ENCODE measurements at places on chromosomes 4 and X.

DNA sequence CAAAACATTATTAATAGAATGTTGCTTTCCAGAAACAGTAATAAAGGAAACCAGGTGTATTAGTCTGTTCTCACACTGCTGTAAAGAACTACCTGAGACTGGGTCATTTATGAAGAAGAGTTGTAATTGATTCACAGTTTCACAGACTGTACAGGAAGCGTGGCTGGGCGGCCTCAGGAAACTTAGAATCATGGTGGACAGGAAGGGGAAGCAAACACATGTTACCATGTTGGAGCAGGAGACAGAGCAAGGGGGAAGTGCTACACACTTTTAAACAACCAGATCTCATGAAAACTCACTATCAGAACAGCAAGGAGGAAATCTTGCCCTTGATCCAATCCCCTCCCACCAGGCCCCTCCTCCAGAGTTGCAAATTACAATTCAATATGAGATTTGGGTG lies 815.8 kb downstream of the TRIML1 start:
- DNase-seq, result no peak

GRCh38 chr4:184146951-184147350 lies 70.7 kb downstream of the ENPP6 start:
- no peak for DNase-seq

DNA sequence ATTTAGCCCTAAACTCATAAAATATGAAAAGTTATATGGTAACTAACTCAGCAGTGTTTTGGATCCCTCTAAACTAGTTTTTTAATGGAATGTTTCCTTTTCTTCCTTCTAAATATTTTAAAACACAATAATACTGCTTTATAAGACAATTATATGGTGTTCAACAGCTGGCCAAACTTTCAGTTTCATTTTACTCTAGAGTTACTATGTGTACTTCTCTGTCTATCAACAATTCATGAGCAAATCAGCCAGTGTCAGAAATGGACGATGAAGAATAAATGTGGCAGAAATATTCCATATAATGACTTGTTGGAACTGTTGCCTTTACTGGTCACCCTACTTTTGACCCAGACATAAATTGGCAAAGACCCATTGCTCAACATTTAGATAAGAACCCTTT lies 64.8 kb upstream of the CXXC4 start:
- no peak for DNase-seq

GRCh38 chr4:102871772-102872171 lies 3.0 kb downstream of the CISD2 start:
- DNase-seq, result no peak

- DNase-seq, result no peak
Measured at GRCh38 chr4:86961605-86962295, 26.9 kb downstream of the AFF1 start.

DNA sequence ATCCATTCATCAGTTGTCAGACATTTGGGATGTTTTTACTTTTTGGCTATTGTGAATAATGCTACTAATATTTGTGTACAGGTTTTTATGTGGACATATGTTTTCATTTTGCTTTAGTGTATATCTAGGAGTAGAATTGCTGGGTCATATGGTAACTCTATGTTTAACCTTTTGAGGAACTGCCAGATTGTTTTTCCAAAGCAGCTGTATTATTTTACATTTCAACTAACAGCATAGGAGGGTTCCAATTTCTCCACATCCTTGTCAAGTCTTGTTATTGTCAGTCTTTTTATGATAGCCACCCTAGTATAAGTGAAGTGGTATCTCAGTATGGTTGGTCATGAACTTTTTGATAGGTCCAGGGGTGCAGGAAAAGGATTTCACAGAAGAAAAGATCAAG lies 114.5 kb upstream of the FAM9C start:
- DNase-seq, result no peak

DNA sequence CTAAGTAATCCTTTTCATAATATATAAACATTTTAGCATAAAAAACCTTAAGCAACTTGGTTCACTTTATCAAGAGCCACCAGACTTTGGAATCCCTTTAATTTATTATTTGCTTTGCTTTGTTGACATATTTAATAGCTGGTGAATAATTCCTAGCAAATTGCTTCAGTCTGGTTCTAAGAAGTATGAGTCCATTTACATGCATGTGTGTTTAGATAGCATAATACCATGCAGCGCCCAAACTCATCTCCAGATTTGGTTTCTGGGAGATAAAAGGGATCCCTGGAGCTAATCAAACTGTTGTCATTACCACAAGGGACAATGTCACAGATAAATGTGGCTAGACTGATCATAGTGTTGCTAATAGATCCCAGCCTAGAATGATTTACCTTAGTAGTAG lies 111.8 kb downstream of the TMEM144 start:
- DNase-seq, result no peak

DNA sequence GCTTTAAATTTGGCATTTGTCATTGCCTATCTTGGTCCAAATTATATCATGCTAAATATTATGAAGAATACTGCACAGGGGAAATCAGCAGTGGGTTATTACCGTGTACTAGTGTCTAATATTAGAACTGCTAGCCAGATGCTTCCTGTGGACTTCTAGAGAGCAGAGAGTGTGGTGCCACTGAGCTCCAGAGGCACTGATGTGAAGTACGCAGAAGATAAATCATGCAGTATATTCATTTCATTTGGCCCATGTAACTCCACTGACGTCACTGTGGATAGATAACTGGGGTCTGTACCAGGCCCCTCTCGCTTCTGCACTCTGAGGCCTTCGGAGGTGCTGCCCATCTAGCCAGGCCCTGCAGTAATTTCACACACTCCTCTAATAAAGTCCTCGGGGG lies 80.0 kb downstream of the ALPK1 start:
- no peak for DNase-seq

- DNase-seq, result no peak
Measured at GRCh38 chr4:152810715-152811287, 31.0 kb downstream of the ARFIP1 start.

GRCh38 chrX:17185431-17185830 lies 189.6 kb upstream of the NHS start:
- DNase-seq, result no peak

GRCh38 chr4:150578745-150579501 lies 3.0 kb upstream of the MAB21L2 start:
- no peak for DNase-seq

GRCh38 chr4:141056473-141056872 lies 76.8 kb downstream of the RNF150 start:
- DNase-seq, result no peak

GRCh38 chr4:184790826-184791225 lies 34.9 kb downstream of the ACSL1 start:
- DNase-seq, result no peak

DNA sequence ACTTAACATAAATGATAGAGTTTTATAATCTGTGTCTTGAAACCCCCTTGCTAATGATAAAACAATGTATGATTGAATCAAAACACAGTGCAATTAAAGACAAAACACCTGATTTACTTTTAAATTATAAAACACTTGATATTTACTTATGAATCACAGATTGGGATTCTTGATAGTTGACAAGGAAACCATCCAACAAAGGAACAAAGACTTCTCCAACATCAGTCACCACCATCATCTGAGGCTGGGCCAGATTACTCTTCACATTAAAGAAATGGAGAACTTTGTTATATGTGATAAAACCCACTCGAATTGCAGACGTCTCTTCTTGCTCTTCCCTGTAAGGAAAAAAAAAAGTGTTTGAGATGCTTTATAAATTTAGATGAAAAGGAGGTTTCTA lies 67.4 kb downstream of the METTL14 start:
- no peak for DNase-seq

- DNase-seq, result no peak
Measured at GRCh38 chr4:185278716-185279115, 69.3 kb downstream of the SNX25 start.

- no peak for DNase-seq
Measured at GRCh38 chr4:94284889-94285288, 57.7 kb downstream of the HPGDS start.

DNA sequence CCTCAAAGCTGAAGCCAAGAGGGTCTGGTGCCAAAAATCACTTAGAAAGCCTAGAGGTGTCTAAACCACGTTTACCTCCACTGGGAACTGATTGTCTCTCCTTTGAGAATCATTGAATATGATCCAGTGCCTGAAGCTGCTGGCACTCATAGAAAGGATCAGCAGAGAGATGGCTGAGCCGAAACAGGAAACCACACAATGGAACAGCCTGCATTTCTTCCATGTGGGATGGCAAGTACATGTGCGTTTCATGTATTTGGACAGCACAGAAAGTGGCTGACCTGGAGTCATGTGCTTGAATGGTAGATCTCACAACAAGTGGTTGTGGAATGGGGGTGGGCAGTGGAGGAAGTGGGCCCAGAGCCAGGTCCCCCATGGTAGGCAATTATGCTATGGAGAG lies 533.7 kb downstream of the INPP4B start:
- no peak for DNase-seq

DNA sequence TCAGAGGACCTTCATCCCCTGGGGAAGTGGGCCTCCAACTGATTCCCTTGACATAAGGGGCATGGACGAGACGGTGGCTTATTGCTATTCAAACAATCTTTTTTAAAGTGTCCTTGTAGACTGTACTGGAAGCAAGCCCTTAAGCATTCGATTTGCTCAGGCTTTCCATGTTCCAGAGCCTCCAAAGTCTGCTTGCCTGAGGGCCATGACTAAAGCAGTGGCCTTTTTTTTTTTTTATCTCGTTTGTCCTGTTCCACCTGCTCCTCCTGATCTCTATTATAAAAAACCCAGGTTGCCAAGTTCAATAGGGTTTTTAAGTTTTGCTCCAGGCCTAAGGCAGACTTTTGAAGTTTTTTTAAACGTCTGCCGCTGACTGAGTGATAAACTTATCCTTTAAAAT lies 103.7 kb upstream of the AADAT start:
- no peak for DNase-seq

DNA sequence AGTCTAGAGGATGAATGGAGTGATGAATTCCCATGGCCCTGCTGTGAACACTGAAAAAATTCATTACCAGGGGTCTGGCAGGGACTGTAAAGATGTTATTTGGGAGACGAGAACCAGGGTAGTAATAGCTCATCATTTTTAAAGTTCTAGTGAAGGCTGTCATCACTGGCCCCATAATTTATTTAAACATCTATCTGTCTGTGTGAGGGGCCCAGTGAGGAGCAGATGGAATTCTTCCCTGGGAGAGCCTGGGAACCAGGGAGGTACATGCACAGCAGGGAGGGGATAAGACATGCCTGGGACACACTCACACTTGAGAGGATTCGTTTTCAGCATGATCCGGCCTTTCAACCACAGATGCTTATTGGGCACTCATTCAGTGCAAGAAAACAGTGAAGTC lies 162.0 kb downstream of the PDGFRA start:
- no peak for DNase-seq

GRCh38 chr4:6201580-6202091 lies 1.3 kb upstream of the JAKMIP1 start:
- DNase-seq, result no peak

DNA sequence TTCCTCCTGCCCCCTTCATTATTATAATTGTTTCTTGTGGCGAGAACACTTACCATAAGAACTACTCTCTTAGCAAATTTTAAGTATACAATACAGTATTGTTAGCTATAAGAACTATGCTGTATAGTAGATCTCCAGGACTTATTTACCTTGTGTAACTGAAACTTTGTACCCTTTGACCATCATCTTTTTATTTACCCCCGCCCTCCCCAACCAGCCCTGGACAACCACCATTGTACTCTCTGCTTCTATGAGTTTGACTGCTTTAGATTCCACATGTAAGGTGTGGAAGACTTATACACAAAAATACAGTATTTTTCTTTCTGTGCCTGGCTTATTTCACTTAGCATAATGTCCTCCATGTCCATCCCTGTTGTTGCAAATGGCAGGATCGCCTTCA lies 161.1 kb downstream of the PHF8 start:
- DNase-seq, result no peak

GRCh38 chr4:158300012-158300411 lies 89.7 kb downstream of the TMEM144 start:
- DNase-seq, result no peak

GRCh38 chrX:119512146-119512800 lies 44.0 kb downstream of the SLC25A5 start:
- DNase-seq, result peak; percentile 65

- DNase-seq, result peak; percentile 69
Measured at GRCh38 chrX:123959281-123960063, 2.0 kb upstream of the STAG2 start.

GRCh38 chr4:184000457-184001396 lies 95.6 kb downstream of the STOX2 start:
- DNase-seq, result peak; percentile 82

GRCh38 chr4:45554423-45554822 lies 569.4 kb downstream of the GABRG1 start:
- no peak for DNase-seq

- peak; percentile 80 for DNase-seq
Measured at GRCh38 chrX:69070949-69071650, 94.2 kb downstream of the PJA1 start.

DNA sequence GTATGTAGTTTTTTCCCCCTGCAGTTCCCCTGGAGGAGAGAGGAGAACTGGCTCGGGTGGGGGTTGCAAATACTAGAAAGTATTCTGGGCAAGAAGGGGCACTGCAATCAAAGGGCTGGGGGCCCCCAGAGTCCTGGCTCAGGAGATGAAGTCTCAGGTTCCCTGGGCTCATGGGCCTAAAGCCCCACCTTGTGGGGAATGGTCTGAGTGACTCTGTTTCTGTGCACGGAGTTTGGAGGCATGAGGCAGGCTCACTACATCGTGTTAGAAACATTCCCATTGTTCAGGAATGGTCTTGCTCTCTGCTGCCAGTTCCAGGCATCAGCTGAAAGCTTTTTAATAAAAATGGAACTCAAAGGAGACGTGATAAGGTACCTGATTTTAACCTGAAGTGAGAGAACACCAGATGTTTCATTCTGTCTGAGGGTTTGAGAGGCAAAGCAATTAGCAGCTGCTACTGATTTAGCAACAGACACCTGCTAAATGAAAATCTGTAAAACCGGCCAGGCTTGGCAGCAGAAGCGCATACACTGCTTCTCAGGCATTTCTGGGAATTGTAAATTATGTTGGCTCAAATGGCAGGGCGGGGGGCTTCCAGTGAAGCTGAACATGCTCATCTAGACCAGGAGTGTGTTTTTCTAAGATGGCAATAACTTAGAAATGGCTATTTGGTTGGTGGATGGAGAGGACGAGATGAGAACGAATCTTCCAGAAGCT lies 122.7 kb downstream of the TMEM164 start:
- peak; percentile 7 for DNase-seq

DNA sequence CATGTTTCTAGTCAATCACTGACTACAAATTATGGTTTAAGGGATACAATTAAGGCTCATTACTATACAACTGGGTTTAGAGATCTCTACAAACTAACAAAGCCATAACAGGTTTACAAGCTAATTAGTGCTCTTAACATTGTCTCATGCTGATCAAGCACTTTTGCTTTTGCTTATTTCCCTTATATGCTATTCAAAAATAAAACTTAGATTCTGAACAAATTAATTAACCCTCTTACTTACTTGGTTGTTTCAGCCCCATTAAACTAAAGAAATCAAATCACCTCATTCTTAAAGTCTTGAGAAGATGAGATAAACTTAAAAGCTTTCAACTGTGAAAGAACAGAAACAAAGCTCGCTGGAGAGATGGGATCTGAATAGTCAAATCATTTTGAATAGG lies 2024.5 kb upstream of the ADGRL3 start:
- no peak for DNase-seq

- DNase-seq, result peak; percentile 63
Measured at GRCh38 chr4:1608821-1609500, 75.2 kb downstream of the FAM53A start.

Measured in cerebellar cortex (tissue), 1 donor.